Kidney epithelial cell (primary cell): ENCODE measurements at places on chromosomes 4 and X.

DNA sequence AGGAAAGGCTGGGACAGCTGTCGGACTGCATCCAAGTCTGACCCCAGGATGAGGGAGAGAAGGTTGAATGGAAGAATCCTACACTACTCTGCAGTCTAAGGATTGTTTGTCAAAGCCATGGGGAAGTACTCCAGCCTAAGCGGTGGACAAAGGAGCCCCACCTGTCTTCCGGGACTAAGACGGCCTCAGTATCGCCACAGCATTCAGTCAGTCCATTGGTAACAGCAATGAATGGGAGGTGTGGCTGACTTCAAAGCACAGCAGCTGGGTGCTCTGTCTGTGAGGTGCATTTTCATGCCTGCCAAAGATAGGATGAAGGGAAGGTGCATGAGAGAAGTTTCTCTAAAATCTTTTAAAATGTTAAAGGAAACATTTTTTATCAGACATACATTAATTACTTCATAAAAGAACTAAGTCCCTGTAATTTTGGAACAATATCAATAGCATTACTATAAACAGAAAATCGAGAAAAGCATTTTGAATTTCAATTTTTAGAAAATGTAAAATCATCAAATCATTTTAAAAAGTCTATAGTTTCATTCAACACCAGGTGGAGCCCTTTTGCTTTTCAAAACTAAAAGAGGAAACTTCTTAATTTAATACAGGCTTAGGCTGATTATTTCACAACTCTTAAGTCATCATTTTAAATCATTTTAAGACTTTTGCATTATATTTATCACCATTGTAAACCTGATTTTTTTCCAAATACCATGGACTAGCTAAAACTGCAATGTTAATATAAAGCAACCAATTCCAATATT is 27.6 kb upstream of the INTU start:
- DNase-seq = no peak

DNA sequence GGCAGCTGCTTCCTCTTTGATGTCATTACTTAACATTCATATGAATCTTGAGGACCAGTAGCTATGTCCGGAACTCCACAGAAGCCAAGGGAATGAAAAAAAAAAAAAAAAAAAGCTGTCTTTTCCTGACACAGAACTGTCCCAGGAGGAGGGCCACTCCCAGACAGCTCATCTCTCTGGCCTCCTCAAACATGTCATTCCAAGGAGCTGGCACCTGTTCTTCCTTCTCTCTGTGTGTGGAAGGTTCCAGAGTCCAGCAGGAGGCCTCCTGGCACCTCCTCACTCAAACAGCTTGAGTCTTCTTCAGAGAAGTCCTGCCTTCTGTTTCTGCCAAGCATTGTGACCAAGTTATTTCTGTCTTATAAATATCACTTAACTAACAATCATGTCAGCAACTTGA is 458.5 kb downstream of the AFF2 start:
- DNase-seq = no peak

- no peak for DNase-seq
Observed at GRCh38 chr4:159463235-159463634, 360.4 kb downstream of the RAPGEF2 start.

- DNase-seq = peak; percentile 5
Observed at GRCh38 chr4:98838977-98839618, 89.8 kb downstream of the EIF4E start.

DNA sequence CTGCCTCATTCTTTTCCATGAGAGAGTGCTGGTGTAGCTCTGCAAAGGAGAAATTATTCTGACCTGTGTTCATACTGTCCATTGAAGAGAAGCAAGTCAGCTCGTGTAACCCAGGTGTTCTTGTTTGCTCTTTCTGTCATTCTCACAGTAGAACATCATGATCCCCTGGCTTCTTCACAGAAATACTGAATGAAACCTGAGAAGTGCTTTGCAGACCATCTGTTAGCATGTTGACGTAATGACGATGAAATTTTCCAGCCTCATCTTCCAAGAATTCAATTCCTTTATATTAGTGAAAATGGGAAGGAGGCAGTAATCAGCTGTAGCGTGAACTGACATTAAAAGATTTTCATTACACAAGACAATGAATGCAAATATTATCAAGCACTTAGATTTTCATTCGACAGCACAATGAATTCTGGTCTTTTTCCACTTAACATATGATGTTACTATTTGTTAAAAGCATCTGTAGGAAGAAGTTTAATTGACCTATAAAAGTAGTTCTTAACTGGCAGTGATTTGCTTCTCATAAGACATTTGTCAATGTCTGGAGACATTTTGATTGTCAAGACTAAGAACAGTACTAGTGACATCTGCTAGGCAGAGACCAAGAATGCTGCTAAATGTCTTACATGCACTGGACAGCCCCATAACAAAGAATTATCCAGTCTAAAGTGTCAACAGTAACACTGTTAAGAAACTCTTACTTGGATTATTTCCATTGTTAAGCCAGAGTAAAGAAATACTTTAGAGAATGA is 246.3 kb downstream of the BANK1 start:
- DNase-seq = no peak

GRCh38 chr4:14233126-14233525 is 605.6 kb upstream of the BOD1L1 start:
- no peak for DNase-seq
